ENCODE measurements at places on chromosomes 6 and 20.

DNA sequence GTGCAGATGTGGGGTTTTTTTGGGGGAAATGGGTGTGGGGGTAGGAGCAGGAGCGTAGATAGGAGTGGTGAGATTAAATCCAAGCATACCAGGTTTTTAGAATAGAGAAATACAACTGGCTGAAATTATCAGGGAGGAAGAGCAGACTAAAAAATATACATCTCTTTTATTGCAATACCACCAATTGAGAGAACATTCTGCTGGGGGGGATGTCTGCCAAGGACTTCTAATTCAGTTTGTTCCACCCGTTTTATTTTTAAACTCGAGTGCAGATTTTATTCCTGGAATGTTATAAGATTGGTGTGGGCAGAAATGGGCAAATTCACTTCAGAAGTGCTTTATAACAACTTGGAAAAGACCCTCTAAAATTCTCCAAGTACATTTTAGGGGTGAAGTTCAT is 192.7 kb downstream of the GMPR start:
- DNase-seq, result no peak

- DNase-seq, result no peak
These were observed 74.8 kb downstream of the HACE1 start for GRCh38 chr6:104784884-104785283.

DNA sequence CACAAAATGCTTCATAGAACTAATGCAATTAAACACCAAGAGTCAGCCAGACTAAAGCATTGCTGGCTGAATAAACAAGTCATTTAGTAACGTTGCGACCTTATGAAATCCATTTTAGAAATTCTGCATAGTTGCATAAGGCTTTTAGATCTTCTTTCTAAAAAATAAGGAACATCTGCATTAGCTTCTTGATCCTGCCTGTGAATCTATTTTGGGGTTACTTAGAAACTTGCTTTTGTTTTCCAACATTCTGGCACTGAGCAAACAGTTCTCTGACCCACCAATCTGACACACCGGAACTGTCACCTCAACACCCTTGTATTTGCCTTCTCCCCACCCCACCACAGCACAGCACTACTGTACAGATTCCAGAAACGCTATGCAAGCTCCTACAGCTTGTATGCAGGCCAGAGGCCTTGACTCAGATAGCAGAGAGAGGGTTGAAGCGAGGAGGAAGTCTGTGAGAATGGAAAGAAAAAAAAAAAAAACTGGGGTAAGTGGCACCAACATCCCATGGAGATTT is 55.0 kb downstream of the KIF13A start:
- DNase-seq, result no peak

DNA sequence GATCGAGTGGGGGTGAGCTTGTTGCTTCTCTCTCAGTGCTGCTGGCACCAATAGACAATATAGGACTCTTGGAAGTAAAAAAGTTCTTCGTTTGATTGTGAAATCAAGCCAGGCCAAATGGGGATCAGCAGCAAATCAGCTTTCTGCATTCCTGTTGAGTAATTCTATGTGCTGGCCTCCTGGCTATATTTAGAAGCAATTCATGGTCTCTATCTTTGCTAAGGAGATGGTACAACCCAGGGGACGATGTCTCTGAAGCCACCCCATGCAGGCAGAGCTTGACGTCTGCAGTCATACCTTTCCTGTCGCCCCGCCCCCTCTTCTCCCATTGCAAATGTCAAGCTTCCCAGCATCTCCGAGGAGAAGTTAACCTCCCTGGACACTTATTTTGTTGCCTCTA is 199.1 kb downstream of the SCP2D1 start:
- no peak for DNase-seq

GRCh38 chr6:50822078-50822476 is 3.4 kb downstream of the TFAP2B start:
- DNase-seq, result no peak

DNA sequence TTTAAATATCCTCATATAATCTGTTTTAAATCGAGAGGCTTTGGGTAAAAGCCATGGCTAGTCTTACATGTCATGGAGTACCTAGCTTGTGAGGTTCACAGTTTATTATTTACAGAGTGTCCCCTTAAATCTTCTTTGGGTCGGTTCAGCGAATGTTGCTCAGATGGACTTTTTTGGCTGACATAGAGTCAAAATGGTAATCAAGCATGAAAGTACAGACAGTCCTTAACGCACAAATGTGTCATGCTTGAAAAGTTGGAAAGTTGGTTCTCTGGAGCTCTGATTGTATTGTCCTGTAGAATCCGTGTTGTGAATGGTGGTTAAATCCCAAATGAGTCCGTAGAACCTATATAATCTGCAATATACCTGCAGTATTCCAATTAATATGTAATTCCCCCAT is 22.0 kb downstream of the PTPN1 start:
- no peak for DNase-seq

DNA sequence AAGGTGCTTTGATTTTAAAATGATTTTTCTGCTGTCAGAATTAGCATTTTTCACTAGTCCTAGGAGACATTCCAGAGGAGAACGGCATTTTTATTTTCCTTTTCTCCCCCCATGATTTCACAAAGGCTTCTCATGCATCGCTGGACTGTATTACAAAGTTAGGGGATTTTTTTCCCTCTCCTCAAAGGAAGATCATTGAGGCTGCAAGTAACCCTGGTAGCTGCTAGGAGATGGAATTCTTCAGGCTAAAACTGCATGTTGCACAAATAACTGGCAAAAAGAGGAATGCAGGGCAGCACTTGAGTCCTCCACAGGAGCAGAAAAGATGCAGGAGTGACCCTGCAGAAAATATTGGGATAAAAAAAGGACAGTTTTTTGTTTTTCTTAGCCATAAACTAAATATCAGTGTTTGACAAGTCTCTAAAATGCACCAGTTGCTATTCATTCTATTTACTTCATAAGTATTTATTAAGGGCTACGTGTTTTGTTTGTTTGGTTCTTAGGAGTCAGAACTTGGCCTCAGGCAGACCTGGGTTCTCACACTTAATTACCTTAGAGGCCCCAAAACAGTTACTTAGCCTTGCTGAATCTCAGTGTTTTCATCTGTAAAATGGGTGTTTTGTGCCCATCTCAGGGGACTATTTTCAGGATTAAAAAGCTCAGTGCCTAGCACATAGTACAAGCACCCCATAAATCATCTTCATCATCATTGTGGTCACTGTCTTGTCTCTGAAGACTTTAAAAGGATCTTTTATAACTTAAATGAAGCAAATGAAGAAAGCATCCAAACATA is 144.5 kb upstream of the ID4 start:
- no peak for DNase-seq

DNA sequence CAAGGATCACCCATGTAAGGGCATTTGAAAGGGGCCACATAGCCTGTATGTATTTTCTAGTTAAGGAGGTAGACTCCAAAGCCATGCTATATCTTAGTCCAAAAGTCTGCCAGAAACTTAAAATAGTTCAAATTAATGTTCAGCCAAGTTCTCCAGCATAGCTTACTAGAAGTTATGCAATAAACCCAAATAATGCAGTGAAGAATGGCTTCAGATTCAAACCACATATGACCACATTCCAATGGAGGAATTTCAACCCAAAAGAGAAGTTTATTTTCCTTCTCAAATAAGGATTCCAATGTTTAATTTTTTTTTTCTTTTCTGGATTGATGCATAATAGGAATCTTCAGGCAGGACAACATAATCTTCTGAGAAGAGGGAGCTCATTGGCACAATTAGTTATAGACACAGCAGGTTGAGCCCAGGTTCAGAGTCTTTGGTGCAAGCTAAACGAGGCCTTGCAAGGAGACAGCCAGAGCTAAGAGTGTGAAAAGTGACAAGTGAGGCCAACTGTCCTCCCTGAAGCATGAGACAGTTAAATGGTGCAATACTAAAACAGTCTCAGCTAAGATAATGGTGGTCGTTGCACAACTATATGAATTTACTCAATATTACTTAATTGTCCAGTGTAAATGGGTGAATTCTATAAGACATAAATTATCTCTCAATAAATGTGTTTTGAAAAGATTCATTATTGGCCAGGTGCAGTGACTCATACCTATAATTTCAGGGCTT is 598.8 kb upstream of the CDH4 start:
- no peak for DNase-seq

GRCh38 chr6:81708113-81708699 is 44.3 kb downstream of the TENT5A start:
- no peak for DNase-seq

DNA sequence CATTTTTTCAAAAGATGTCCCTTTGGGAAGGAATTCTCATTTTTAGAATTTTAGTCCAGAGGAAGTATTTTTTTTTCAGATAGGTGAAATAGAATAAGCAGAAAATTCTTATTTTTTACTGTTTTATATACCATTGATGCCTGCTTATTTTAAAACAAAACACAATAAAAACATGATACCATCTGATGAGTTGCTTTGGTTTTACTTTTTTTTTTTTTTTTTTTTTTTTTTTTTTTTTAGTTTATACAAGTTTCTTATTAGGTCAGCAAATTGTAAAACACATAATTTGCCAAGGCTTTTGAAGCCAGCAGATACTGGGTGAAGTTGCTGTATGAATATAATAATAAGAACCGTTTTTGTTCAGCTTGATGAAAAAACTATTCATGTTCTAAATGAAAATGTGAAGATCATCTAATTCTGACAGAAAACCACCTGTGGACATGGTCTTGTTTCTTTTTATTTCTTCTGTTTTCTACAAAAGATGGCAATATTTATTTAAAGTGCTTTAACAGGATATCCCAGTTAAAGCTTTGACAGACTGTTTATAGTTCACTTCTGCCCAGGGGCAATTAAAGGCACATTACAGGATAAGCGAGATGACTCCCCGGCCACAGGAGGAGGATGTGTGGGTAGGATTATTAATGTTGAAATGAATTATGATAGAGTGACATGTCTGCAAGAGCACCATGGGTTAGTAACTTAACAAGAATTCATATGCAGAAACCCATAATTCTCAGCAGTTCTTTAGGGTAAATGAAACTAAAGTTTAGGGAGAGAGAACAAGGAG is 31.1 kb downstream of the MYB start:
- no peak for DNase-seq

DNA sequence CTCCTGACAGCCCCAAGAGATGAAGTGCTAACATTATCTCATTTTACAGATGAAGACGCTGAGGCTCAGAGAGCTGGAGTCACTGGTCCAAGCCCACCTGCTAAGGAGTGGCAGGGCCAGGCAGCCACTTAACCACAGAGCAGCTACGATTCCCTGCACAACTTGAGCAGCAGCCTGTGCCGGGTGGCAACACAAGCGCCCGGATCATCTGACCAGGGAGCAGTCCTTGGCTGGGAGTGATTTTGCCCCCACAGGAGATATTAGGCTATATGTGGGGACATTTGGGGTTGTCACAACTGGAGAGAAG is 93.2 kb upstream of the PTPN1 start:
- DNase-seq, result no peak

DNA sequence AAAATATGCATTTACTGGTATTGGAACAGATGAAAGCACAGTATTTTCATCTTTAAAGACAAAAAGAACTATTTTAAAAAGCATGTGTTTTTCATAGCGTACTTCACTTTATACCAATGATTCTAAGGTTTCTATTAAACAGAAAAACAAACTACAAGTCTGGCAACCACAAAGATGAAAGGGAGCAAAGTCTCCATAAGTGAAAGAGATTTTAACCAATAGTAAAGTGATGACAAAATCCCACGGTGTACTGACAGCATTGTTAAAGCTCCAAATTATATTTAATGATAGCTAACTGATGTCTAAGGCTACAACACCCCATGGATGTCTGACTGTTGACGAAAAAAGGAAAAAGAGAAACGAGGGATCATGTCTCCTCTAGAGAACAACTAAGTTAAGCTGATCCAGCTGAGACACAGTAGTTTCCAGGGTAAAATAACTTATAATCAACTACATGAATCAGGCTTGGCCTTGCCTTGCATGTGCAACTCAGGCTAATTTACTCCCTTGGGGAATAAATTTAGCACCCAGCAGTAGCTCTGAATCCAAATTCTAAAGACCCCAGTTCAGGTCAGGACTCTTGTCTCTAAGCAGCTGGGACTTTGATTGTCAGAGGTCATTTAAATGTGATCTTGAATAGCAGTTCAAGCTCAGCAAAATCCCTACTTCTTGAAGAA is 56.0 kb upstream of the TAB2 start:
- no peak for DNase-seq

- DNase-seq, result no peak
These were observed 91.7 kb downstream of the COL19A1 start for GRCh38 chr6:69957985-69958559.

GRCh38 chr20:25242231-25242630 is 5.7 kb upstream of the PYGB start:
- no peak for DNase-seq

GRCh38 chr20:6299456-6299855 is 176.6 kb upstream of the FERMT1 start:
- DNase-seq, result no peak

DNA sequence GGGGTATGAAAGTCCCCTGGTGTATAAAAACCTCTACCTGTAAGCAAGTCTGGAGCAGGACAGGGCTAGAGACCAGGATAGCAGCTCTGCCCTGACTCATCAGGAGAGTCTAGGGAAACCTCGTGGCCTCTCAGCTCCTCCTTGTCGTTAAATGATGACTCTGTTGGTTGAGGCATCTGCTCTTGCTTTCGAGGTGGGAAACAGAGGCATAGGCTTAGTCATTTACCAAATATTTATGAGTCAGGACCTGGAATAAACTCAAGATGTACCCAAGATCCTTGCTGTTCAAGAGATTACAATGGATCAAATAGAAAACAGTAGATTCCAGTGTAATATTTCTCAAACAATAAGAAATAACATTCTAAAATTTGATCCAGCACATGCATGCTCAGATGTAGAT is 5.5 kb downstream of the MANBAL start:
- no peak for DNase-seq

DNA sequence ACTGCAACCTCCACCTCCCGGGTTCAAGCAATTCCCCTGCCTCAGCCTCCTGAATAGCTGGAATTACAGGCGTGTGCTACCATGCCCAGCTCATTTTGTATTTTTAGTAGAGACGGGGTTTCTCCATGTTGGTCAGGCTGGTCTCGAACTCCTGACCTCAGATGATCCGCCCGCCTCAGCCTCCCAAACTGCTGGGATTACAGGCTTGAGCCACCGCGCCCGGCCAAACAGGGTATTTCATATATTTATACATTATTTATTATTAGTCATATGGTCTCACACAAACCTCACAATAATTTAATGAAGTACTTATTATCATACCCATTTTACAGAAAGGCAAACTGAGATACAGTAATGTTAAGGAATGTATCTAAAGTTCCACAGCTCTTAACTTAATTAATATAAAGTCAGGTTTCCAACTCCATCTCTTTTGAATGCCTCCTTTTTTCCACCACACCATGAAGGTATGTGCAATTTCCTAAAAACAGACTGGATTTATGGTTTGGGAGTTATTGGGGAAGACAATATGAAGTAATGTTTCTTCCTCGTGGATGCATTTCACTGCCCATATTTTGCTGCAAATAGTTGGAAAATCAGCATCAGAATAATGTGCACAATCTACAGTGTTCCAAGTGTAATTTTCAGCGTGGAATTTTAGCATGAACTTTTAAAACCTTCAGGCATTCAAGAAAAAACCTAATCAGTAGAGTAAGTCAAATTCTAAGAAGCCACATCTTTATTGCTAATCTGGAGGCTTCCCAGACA is 65.7 kb downstream of the ZMYND8 start:
- no peak for DNase-seq

All from stimulated activated CD8-positive, alpha-beta memory T cell treated with anti-CD3 and anti-CD28 coated beads, Interleukin-15, amount 100 ng/mL, for 4 hours (primary cell).